ENCODE measurements at places on chromosomes 1 and 21.
A peak's percentile ranks its signal among the peaks of the same experiment; 100 is the strongest.

GRCh38 chr1:15693371-15693770, 9.3 kb downstream of the PLEKHM2 start:
- no peak for DNase-seq

DNA sequence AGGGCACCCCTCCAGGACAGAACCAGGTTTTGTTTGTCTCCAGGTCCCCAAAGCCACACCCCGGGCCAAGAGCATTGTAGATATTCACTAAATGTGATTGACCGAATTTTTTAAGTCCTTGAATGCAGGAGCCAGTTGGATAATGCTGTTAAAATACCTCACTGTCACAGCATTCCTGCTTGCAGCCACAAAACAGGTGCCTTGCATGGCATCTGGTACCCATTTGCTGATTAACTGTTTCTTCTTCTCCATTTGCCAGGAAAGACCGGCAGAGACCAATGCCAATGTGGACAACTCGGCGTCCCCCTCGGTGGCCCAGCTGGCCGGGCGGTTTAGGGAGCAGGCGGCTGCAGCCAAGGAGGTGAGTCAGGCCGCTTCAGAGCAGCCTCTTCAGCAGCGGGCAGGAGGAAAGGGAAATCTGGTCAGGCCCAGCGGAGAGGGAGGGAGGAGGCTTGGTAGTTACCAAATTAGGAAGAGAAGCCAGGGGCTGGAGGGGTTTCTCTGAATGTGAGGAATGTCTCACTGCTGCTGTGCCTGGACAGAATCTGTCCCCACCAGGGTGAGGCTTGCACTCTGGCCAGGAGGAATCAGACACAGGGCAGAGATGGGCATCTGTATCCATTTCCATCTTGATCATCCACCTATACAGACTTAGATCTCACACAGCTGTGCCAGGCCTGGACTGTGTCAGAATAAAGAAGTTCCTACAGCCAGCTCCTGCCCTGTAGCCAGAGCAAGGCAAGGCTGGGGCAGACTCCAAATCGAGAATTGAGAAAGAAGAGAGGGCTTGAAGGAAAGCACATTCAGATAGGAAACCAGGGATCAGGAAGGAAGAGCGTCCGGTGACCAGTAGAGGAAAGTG, 37.9 kb upstream of the MPZL1 start:
- no peak for DNase-seq

- no peak for DNase-seq
Measured at GRCh38 chr21:27293239-27293638, 326.4 kb upstream of the ADAMTS5 start.

DNA sequence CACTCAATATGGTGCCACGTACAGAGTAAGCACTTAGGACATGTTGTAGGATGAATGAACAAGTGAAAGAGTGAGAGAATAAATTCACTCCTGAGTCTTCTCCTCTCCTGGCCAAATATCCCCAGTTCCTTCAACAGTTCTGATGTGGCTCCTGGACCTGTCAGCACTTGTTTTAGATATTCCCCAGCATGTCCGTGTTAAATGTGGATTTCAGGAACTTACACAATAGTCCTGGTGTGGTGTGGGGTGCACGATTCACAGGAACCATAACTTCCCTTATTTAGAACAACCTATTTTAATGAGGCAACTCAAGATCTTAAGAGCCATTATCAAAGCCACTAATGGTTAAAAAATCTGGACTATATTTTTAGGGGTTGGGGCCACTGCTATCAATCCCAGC, 39.0 kb upstream of the MYSM1 start:
- no peak for DNase-seq

- no peak for DNase-seq
Measured at GRCh38 chr21:43785134-43785533, 4.2 kb upstream of the RRP1 start.

- DNase-seq: no peak
Measured at GRCh38 chr1:51516649-51517158, 2.4 kb downstream of the EPS15 start.

DNA sequence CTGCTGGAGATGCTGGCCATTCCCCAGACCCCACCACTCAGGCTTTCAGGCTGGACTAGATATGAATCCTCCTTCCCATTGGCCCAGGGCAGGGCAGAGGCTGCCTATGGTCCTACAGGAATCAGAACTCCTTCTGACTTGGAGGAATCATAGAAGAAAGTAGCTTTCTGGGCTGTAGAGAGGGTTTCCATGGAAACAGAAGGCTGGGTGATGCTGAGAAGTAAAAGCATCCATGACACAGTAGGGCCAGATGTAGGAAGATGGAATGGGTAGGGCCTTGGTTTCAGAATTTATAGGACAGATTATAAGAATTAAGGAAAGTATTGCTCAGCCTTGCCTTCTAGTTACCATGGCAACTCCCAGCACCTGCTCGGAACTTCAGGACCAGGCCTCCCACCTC, 9.0 kb downstream of the NT5C1A start:
- no peak for DNase-seq

DNA sequence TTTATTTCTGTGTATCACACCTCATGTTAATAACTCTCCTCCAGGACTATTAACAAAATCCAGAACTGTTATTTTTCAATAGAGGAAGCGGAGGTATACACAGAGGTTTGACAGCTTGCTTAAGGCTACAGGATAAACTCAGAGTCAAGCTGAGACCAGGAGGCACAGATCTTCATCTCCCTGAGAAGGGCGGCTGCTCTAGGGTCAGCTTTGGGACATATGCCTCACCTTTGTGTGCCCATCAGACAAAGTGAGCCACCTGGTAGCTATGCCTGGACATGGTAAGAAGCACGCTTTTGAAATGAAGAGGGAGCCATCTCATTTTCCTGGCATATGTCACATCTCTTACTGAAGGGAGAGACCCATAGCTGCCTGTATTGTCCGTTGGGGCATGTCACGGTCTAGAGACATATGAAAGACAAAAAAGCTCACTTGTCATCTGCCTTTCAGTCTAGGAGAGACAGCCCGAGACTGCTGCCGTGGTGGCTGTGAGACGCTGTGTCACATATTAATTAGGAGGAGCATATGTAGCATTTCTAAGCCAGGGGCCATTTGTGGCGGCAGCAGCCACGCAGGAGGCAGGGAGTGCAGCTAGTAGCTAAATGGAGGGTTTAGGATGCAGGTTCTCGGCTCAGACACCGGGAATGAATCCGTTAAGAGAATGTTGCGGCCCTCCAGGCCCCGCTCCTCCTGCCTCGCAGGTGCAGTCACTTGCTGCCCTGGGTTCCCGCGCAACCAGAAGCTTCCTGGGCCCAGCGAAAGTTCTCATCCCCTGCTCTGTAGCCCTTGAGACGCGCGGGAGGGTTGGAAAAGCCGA, 161.3 kb upstream of the C1orf21 start:
- DNase-seq: no peak

DNA sequence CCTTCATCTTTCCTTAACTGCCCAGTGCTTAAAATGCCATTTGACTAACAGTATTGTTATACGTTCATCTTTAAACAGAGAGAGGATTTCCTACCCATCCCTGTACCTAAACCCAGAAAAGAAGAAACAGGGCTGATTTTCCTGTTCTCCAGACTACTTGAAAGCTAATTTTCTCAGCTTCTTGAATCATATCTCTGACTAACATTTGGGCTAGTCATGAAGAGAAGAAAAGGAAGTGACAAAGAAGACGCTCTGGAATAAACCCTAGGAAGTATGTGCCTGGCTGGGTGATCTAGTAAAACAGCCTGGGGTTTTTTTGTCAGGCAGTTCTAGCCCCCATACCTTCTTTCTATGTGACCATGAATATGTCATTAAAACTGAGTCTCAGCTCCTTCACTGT, 44.8 kb upstream of the SGIP1 start:
- no peak for DNase-seq

- DNase-seq: no peak
Measured at GRCh38 chr1:197857477-197857876, 45.0 kb upstream of the C1orf53 start.

DNA sequence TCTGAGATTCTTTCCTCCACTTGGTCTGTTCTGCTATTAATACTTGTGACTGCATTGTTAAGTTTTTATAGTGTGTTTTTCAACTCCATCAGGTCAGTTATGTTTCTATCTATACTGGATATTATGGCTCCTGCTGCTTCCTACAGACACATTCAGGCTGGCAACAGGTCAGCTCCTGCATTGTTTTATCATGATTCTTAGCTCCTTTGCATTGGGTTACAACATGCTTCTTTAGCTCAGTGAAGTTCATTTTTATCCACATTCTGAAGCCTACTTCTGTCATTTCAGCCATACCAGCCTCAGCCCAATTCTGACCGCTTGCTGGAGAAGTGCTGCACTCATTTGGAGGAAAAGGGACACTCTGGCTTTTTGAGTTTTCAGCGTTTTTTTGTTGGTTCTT, 37.3 kb upstream of the F3 start:
- no peak for DNase-seq

GRCh38 chr1:34781071-34781843, at the start of gene GJB3:
TSS of gene GJB3 (plus strand) at chr1:34781214. CDS start at chr1:34784763, 3,549 bp downstream.
- DNase-seq: no peak

DNA sequence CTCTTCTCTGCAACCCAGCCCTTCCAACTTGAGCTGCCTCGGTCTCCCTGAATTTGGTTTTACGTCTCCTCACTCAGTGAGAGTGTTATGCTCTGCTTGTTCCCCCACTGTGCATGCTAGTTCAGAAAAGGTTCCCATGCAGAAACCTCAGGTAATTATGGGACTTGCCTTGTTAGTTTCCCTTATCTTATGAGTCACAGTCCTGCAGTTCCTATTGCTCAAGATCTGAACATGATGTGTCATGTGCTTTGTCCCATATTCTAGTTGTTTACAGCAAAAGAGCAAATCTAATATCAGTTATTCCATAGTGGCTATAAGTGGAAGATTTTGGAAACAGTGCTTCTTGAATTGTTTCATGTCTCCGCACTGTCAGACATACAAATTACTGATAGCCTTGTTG, 74.4 kb downstream of the DUSP10 start:
- peak; percentile 36 for DNase-seq

- DNase-seq: peak; percentile 42
Measured at GRCh38 chr1:235160383-235160956, 580 bp downstream of the RBM34 start.

DNA sequence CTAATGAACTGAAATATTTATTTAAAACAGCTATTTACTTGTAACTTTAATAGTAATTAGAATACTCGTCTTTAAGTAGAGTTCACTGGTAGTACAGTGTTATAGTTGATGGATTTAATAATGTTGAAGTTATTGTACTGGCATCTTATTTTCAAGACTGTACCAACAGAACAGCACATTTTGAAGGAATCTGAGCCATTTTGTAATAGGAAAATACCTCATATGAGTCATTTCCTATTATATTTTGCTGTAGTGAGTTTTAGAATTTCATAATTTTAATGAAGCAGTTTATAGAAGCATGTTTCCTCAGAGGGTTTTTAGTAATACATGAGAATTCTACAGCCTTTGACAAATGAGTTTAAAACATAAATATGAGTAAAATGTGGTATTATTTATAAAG, 258.3 kb downstream of the OLFM3 start:
- no peak for DNase-seq

GRCh38 chr1:70487910-70488665, 77.0 kb downstream of the CTH start:
- DNase-seq: no peak

DNA sequence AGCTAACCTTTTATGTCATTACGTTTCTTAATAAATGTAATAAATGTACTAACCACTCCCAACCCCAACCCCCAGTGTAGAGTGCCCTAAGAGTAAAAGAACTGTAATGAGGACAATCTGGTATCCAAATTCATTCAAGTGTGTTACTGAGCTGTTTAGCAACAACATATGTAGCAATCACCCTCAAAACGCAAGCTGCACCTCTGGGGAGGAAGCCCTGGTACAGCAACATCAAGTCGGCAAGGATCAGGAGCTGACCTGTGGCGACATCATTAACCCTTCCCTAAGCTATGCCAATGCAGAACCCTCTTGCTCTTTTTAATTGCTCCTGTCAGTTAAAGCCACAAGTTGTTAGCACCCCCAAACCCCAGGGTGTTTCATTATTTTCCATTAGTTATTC, 47.1 kb downstream of the STX6 start:
- no peak for DNase-seq

DNA sequence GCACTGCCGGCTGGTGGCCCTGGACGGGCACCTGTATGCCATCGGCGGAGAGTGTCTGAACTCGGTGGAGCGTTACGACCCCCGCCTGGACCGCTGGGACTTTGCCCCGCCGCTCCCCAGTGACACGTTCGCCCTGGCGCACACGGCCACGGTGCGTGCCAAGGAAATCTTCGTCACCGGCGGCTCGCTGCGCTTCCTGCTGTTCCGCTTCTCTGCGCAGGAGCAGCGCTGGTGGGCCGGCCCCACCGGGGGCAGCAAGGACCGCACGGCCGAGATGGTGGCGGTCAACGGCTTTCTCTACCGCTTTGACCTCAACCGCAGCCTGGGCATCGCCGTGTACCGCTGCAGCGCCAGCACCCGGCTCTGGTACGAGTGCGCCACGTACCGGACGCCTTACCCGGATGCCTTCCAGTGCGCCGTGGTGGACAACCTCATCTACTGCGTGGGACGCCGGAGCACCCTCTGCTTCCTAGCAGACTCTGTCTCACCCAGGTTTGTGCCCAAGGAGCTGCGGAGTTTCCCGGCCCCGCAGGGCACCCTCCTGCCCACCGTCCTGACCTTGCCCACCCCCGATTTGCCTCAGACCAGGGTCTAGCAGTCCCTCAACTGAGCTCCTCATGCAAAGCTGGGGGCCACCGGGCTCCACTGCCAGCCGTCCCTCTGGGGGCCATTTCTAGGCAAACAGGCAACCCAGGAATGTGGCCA, 2.1 kb downstream of the KLHDC7A start:
- DNase-seq: no peak

GRCh38 chr1:40564913-40565312, 33.5 kb downstream of the ZNF684 start:
- DNase-seq: no peak

DNA sequence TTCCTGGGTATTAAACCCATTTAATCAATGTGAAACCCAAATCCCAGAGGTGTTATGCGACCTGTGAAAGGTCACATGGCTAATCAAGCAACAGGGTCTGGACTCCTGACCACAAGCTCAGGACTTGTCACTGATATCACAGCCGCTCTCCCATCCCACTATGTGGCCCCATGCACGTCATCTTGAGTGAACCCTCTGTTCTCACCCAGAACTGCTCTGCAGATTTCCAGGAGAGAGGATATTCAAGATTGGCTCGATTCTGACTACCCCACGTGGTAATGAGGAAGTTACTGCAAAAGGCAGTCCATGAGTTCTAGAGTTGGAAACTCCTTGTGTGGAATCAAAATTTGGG, 173.5 kb upstream of the ETV3 start:
- no peak for DNase-seq

DNA sequence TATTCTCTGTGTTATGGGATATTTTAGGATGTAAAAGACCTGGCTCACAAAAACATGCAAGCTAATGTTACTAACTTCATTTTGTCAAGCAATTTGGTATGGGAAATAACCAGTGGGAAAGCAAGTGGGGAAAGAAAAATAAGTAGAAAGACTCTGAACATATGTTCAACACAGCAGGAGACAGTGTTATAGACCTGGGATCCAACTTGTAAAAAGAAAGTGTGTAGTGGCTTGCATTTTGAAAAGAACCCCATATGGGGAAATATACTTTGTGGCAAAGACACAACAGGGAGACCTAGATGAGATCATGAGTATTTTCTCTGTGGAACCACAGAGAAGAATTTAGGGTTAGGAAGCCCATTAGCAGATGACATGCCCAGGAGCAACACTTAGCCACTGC, 212.7 kb upstream of the NRIP1 start:
- DNase-seq: no peak

GRCh38 chr1:215819114-215819513, 252.0 kb downstream of the KCTD3 start:
- no peak for DNase-seq

GRCh38 chr1:149965440-149965839, 28.8 kb upstream of the MTMR11 start:
- DNase-seq: no peak

Measured in SIG-M5 (cell line).